ENCODE measurements at places on chromosomes 11 and 22.

DNA sequence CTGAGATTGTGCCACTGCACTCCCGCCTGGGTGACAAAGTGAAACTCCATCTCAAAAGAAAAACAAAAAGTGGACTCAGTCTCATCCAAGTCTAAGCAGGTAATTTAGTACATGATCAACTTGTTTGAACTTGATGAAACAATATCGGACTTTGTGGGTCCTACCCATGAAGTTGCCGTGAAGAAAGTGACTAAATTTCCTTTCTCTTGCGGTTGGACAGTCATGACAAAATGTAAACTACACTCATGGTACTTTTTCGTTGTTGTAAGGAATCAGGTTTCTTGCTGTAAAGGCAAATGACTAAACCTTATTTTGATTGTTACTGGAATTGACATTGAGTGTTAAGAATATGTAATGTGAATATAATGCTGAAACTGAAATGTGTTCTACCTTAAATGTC is 164.5 kb upstream of the PLET1 start:
- no peak overlapping the region for H3K27ac ChIP-seq
- DNase-seq: no peak
- no peak overlapping the region for H3K4me3 ChIP-seq

- no peak overlapping the region for H3K4me3 ChIP-seq
- DNase-seq: no peak
- H3K27me3 ChIP-seq: no peaks in the 10 kb centered on the region
- no peak overlapping the region for H3K27ac ChIP-seq
- peaks cover 49% of the 10 kb centered on the region for H3K36me3 ChIP-seq
These were observed 3.7 kb upstream of the RIN1 start for GRCh38 chr11:66339686-66340483.

GRCh38 chr11:46122945-46123715 is 1.9 kb upstream of the PHF21A start:
- H3K4me1 ChIP-seq: peaks cover 16% of the 10 kb centered on the region
- H3K27me3 ChIP-seq: no peaks in the 10 kb centered on the region
- H3K36me3 ChIP-seq: no peaks in the 10 kb centered on the region
- no peak for DNase-seq
- H3K4me3 ChIP-seq: no peak overlapping the region
- H3K27ac ChIP-seq: no peak overlapping the region

GRCh38 chr11:80024119-80024518 is 583.3 kb upstream of the TENM4 start:
- H3K36me3 ChIP-seq: no peaks in the 10 kb centered on the region
- H3K4me1 ChIP-seq: no peaks in the 10 kb centered on the region
- DNase-seq: no peak

DNA sequence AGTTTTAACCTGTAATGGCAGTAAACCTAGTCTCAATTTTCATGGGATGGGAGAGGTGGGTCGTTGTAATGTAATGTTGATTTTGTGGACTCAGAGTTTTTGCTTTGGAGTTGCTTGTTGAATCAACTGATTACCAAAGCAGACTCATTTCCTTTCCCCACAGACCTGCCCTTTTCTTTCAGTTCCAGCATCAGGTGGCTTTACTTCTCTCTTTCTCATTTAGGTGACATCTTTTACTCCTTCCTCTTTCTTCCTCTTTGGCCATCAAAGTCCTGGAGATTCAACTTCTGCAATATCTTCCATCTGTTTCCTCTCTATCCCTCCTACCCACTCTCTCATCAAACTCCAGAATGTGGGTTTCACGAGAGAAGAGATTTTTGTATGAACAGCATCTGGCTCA is 313.9 kb downstream of the TMEM135 start:
- H3K27ac ChIP-seq: no peak overlapping the region
- H3K4me3 ChIP-seq: no peak overlapping the region
- DNase-seq: no peak
- H3K36me3 ChIP-seq: no peaks in the 10 kb centered on the region
- peaks cover 8% of the 10 kb centered on the region for H3K4me1 ChIP-seq

DNA sequence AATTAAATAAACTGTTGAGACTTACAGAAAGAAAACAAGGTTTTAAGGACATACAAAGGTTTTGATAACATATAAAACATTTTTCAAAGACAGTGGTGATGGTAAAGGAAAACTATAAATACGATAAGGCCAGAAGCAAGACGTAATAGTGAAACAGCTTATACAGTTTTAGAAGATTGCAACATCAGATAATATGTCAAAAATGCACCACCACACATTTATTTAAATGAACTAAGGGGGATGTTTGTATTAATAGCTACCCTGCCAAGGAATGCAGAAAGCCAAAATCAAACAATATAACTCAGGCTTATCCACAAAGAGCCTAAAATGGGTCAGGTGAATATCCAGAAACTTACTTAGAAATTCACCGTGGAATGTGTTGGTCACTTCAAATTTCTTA is 981.6 kb upstream of the FAT3 start:
- H3K4me1 ChIP-seq: no peaks in the 10 kb centered on the region
- no peak overlapping the region for H3K4me3 ChIP-seq
- no peaks in the 10 kb centered on the region for H3K36me3 ChIP-seq
- DNase-seq: no peak
- H3K27ac ChIP-seq: no peak overlapping the region

DNA sequence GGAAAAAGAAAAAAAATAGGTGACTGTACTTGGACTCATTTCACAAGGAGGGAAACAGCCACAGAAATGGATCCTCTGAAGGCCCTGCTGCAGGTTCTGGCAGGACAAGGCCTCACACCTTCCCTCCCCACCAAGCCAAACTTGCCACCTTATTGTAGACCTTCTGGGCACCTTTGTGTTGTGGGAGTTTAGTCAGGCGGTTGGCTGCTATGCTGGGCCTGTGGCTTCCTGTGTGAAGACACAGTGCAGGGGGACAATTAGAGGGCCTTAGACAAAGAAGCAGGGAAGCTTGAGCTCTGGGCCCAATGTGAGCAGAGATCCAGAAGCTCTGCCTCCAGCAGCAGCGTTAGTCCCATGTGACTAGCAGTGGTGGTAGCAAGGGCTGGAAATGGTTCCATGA is 4.2 kb downstream of the RAB1B start:
- H3K36me3 ChIP-seq: peaks cover 47% of the 10 kb centered on the region
- no peaks in the 10 kb centered on the region for H3K27me3 ChIP-seq
- peak; percentile 70 for DNase-seq
- H3K4me3 ChIP-seq: no peak overlapping the region
- H3K27ac ChIP-seq: peak overlapping the region; percentile 20

DNA sequence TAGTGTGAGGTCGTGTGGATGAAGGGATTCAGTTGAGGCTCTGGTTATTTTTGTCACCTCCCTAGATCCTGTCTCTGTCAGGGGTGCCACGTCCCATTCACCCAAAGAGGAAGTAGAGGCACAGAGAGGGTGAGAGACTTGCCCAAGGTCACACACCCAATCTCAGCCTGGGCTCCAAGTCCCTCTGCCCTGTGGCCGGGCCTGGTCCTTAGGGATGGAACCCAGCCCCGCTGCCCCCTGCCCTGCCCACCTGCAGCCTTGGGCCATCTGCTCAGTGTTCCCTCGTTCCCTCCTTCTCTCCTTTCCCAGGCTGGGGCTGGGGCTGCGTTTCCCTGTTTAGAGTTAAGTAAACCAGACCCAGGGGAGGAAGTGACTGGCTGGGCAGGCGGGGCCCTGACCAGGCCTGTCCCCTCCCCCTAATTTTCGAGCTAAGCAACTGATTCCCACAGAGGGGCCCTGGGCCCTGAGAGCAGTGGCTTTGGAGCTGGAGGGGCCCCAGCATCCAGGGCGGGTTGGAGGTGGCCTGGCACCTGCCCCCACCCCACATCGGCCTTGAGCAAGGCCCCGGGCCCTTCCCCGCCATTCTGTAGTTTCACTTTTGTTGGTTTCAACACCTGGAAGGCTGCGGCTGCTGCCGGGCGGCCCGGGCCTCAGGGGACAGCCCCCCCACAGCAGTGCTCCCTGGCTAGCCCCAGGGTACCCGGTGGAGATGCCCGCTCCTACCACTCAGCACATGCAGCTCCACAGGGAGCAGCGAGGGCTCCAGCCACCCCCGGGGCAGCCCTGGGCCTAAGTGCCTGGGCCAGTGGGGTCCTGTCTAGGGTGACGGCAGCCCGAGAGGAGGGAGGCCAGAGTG is 1.5 kb downstream of the TCIRG1 start:
- peaks cover 34% of the 10 kb centered on the region for H3K36me3 ChIP-seq
- peaks cover 68% of the 10 kb centered on the region for H3K4me1 ChIP-seq
- no peaks in the 10 kb centered on the region for H3K27me3 ChIP-seq
- H3K27ac ChIP-seq: peak overlapping the region; percentile 94
- H3K4me3 ChIP-seq: peak overlapping the region; percentile 84

GRCh38 chr22:43998679-43999264 is 25.3 kb upstream of the PARVB start:
- peaks cover 20% of the 10 kb centered on the region for H3K4me1 ChIP-seq
- H3K27me3 ChIP-seq: no peaks in the 10 kb centered on the region
- H3K27ac ChIP-seq: no peak overlapping the region
- no peak overlapping the region for H3K4me3 ChIP-seq

- no peaks in the 10 kb centered on the region for H3K27me3 ChIP-seq
- no peaks in the 10 kb centered on the region for H3K36me3 ChIP-seq
- no peaks in the 10 kb centered on the region for H3K4me1 ChIP-seq
- H3K4me3 ChIP-seq: no peak overlapping the region
- DNase-seq: no peak
These were observed 25.1 kb downstream of the ELFN2 start for GRCh38 chr22:37402184-37402506.

- H3K27ac ChIP-seq: no peak overlapping the region
- H3K27me3 ChIP-seq: peaks cover 7% of the 10 kb centered on the region
- H3K4me1 ChIP-seq: peaks cover 17% of the 10 kb centered on the region
- DNase-seq: no peak
These were observed 1285.5 kb downstream of the TBC1D22A start for GRCh38 chr22:48047722-48048500.

- no peaks in the 10 kb centered on the region for H3K27me3 ChIP-seq
- no peaks in the 10 kb centered on the region for H3K36me3 ChIP-seq
- DNase-seq: no peak
- no peak overlapping the region for H3K4me3 ChIP-seq
These were observed 4.0 kb downstream of the CD5 start for GRCh38 chr11:61106296-61106695.

- no peak overlapping the region for H3K27ac ChIP-seq
- H3K4me1 ChIP-seq: no peaks in the 10 kb centered on the region
- no peaks in the 10 kb centered on the region for H3K36me3 ChIP-seq
These were observed 148.3 kb downstream of the CEP164 start for GRCh38 chr11:117475716-117476530.

DNA sequence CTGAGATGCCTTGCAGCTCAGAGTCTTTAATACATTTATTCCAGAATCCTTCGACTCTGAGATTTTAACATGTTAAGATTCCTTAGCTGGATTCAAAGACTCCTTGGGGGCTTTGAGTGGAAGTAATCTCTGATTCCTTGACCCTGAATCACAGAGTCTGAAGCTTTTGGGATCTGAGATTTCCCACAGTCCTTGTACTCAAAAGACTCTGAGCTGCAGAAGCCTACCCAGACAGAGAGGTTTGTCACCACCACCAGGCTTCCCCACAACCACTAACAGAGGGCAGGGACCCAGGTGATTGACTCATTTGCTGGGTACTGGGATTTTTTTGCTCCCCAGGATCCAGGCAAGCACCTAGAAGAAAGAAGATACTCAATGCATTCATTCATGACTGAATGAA is 1.4 kb upstream of the SERPINH1 start:
- H3K4me3 ChIP-seq: no peak overlapping the region
- no peak for DNase-seq
- peaks cover 31% of the 10 kb centered on the region for H3K4me1 ChIP-seq
- no peak overlapping the region for H3K27ac ChIP-seq
- no peaks in the 10 kb centered on the region for H3K27me3 ChIP-seq

- H3K4me1 ChIP-seq: no peaks in the 10 kb centered on the region
- H3K4me3 ChIP-seq: no peak overlapping the region
- no peaks in the 10 kb centered on the region for H3K36me3 ChIP-seq
- DNase-seq: no peak
- no peak overlapping the region for H3K27ac ChIP-seq
These were observed 39.8 kb downstream of the GLB1L2 start for GRCh38 chr11:134371436-134372185.

GRCh38 chr22:44678556-44679305 is 23.3 kb upstream of the PRR5 start:
- H3K27me3 ChIP-seq: no peaks in the 10 kb centered on the region
- no peak for DNase-seq
- peaks cover 2% of the 10 kb centered on the region for H3K36me3 ChIP-seq
- no peak overlapping the region for H3K4me3 ChIP-seq

DNA sequence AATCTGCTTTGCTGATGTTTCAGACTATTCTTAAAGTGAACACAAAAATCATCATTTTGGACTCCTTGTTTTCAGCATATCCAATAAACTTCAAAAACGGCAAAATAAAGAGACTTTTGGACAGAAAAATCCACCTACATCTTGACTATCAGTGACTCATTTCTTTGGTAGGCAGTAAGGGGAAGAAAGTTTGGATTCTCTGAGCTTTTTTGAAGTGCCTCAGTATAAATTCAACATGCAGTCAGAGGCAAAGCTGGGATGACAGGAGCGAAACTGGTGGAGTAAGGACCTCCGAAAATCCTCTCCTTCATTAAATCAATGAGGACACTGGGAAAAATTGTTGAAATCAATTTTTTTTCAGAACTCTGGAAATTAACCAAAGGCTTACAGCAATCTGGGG is 29.7 kb downstream of the EFCAB6 start:
- no peaks in the 10 kb centered on the region for H3K4me1 ChIP-seq
- H3K27me3 ChIP-seq: no peaks in the 10 kb centered on the region
- no peak for DNase-seq
- no peak overlapping the region for H3K27ac ChIP-seq
- no peaks in the 10 kb centered on the region for H3K36me3 ChIP-seq
- H3K4me3 ChIP-seq: no peak overlapping the region

DNA sequence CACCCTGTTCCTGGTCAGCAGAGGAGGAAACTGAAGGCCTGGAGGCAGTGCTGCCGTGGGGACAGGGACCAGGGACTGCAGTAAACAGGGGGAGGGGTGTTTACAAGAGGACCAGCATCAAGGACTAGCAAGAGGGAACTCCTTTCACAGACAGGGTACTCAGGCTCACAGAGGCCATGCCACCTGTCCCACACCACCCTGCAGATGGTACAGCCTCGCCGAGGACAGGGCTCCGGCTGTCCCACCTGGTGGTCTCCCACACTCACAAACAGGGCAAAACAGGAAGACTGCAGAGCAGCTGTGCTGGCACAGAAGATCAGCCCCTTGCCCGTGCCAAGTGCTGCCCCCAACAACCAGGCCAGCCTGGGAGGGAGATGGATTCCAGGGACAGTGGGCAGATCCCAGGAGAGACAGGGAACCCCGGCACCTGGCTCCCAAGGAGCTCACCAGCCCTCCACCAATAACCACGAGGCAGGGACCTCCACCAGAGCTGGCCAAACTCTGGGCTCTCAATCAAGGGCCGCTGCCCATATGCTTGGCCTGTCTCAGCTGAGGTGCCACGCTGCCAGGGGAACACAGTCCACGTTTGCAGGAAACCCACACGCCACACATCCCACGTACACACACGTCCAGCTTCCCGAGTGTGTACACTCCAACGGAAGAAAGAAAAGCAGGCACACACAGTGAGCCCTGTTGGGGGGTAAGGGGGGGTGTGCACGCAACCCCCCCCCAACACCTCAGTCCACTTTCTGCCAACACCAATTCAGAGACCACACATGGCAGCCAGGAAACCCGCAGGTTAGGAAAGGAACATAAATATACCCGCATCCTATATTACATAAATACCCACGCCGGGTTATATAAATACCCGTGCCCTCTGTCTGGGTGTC is 2.1 kb downstream of the CSNK1E start:
- no peaks in the 10 kb centered on the region for H3K27me3 ChIP-seq
- H3K4me1 ChIP-seq: peaks cover 55% of the 10 kb centered on the region
- DNase-seq: peak; percentile 63
